Panc1 (cell line): ENCODE measurements at places on chromosomes 16 and 17. TPM values are rescaled to one million over a fixed set of nuclear protein-coding genes. Genes with fewer than 3 reads are reported as not detected.

DNA sequence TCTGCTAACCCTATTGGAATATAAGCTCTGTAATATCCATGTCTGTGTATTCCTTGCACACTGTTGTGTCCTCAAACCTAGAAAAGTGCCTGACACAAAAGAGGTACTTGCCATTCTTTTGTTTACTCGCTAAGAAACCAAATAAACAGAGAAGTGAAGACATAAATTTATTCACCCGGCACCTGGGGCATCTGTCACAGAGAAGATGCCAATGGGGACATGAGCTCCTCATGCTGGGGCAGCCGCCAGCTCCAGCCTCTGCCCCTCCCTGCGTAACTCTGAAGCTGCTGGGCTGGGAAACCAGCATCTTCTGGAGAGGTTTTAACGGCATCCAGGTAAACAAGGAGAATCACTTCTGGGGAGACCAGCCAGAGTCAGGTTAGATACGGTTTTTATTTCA lies 15.1 kb upstream of the CDRT4 start:
- no peaks in the 10 kb centered on the region for H3K27me3 ChIP-seq
- H3K4me1 ChIP-seq: no peaks in the 10 kb centered on the region
- no peak overlapping the region for H3K27ac ChIP-seq
- H3K36me3 ChIP-seq: no peaks in the 10 kb centered on the region
- no peak overlapping the region for H3K4me3 ChIP-seq

GRCh38 chr17:19650826-19651225 lies 2.3 kb downstream of the ALDH3A2 start:
- H3K36me3 ChIP-seq: peaks cover 2% of the 10 kb centered on the region
- peaks cover 29% of the 10 kb centered on the region for H3K4me1 ChIP-seq
- H3K4me3 ChIP-seq: peak overlapping the region; percentile 73
- H3K27ac ChIP-seq: peak overlapping the region; percentile 66; the same call in 1 of the 2 replicates

DNA sequence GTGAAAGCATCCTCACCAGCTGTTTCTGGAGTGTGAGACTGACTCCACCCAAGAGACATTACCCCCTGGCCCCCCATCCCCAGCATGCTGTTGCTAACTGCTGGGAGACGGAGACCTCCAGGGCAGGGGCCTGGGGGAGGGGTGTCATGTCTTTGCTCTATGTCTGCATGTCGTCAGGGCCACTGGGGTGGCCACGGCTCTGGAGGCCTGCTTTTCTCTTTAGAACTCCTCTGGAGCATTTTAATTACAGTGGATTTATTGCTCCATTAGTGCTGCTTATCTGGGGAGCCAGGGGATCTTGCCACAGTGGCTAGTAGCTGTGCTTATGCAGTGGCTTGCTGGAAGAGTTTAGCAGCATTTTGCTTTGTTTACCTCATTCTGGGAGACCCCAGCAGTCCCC lies 32.3 kb downstream of the CLEC16A start:
- no peaks in the 10 kb centered on the region for H3K36me3 ChIP-seq
- DNase-seq: no peak
- no peaks in the 10 kb centered on the region for H3K27me3 ChIP-seq
- H3K4me1 ChIP-seq: no peaks in the 10 kb centered on the region
- no peak overlapping the region for H3K27ac ChIP-seq

DNA sequence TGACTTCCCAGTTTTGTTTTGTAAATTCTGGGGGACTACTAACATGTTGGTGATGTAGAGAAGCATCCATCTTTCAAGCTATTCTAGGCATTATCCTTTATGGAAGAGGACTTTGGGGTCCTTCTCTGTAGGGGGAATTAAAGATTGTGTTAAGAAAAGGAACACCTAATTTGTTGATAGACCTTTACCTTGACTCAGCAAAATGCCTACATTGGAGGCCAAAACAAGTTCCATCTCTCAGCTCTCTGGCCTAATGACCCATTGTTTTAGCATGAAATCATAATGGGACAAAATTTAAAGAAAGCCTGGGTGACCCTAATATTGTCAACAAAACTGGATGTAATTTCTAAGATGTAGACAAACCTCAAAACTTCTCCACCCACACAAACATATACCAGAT lies 465.3 kb upstream of the SOX9 start:
- H3K4me1 ChIP-seq: no peaks in the 10 kb centered on the region
- H3K36me3 ChIP-seq: no peaks in the 10 kb centered on the region
- H3K27ac ChIP-seq: no peak overlapping the region
- H3K27me3 ChIP-seq: no peaks in the 10 kb centered on the region

GRCh38 chr16:68704232-68704867 lies 32.7 kb upstream of the CDH1 start:
- H3K36me3 ChIP-seq: no peaks in the 10 kb centered on the region
- no peak overlapping the region for H3K27ac ChIP-seq
- peak; percentile 58 for DNase-seq
- H3K4me3 ChIP-seq: no peak overlapping the region
- H3K4me1 ChIP-seq: peaks cover 5% of the 10 kb centered on the region

GRCh38 chr16:64990101-64990500 lies 131.8 kb downstream of the CDH11 start:
- H3K4me1 ChIP-seq: no peaks in the 10 kb centered on the region
- no peaks in the 10 kb centered on the region for H3K36me3 ChIP-seq
- DNase-seq: no peak

The STX1B gene
- total RNA-seq: 3.7 TPM

The LYRM1 gene
- 30.7 TPM for total RNA-seq

DNA sequence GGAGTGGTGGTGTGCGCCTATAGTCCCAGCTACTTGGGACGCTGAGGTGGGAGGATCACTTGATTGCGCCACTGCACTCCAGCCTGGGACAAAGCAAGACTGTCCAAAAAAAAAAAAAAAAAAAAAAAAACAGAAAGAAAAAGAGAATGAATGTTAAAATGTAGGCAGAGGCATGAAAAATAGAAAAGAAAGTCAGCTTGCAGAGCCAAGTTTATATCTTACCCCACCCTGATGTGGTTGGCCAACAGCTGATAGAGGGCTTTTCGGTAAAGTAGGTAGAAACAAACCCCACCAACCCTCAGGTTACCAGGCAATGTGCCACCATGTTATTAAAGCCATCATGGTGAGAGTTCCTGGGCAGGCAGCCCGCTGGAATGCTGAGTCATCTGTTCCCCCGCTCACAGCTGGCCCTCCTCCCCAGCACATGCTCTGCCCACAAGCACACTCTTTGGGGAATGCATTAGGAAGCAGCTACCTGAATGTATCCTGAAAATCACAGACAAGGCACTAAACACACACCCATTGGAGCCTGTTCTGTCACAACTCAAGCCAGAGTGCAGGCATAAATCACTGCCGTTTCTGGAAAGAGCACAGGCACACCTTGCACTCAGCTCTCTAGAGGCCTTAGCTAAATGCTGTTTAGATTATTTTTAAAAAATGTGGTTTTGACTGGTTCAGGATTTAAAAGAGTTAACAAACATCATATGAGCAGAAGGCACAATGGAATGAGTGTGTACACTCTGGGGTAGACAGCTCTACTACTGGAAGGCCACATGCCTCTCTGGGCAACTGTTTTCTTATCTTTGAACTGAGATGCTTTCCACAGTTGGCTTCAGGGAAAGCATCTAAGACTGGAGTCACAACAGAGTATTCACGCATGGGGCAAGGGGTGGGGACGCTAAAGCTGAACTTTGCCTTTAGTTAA lies 128.5 kb downstream of the PARN start:
- no peaks in the 10 kb centered on the region for H3K36me3 ChIP-seq
- peaks cover 23% of the 10 kb centered on the region for H3K4me1 ChIP-seq
- peak overlapping the region; percentile 77 for H3K27ac ChIP-seq
- DNase-seq: peak; percentile 41

- no peak overlapping the region for H3K27ac ChIP-seq
- no peaks in the 10 kb centered on the region for H3K4me1 ChIP-seq
- no peaks in the 10 kb centered on the region for H3K27me3 ChIP-seq
- H3K36me3 ChIP-seq: no peaks in the 10 kb centered on the region
- no peak overlapping the region for H3K4me3 ChIP-seq
- no peak for DNase-seq
Measured at GRCh38 chr16:8712589-8713361, 38.4 kb downstream of the ABAT start.

DNA sequence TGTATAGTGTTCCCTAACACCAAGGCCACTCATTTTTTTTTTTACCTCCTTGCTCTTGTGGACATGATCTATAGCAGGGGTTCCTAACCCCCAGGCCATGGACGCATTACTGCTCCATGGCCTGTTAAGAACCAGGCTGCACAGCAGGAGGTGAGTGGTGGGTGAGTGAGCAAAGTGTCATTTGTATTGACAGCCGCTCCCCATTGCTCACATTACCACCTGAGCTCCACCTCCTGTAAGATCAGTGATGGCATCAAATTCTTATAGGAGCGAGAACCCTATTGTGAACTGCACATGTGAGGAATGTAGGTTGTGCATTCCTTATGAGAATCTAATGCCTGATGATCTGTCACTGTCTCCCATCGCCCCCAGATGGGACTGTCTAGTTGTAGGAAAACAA lies 342.0 kb downstream of the SOX9 start:
- H3K27me3 ChIP-seq: no peaks in the 10 kb centered on the region
- H3K27ac ChIP-seq: peak overlapping the region; percentile 98
- H3K36me3 ChIP-seq: no peaks in the 10 kb centered on the region
- H3K4me1 ChIP-seq: peaks cover 97% of the 10 kb centered on the region
- no peak overlapping the region for H3K4me3 ChIP-seq

- no peaks in the 10 kb centered on the region; the same call in 1 of the 2 replicates for H3K36me3 ChIP-seq
- no peak overlapping the region for H3K27ac ChIP-seq
- no peaks in the 10 kb centered on the region for H3K27me3 ChIP-seq
- H3K4me3 ChIP-seq: no peak overlapping the region
Measured at GRCh38 chr16:10465821-10466220, 80.0 kb downstream of the ATF7IP2 start.

DNA sequence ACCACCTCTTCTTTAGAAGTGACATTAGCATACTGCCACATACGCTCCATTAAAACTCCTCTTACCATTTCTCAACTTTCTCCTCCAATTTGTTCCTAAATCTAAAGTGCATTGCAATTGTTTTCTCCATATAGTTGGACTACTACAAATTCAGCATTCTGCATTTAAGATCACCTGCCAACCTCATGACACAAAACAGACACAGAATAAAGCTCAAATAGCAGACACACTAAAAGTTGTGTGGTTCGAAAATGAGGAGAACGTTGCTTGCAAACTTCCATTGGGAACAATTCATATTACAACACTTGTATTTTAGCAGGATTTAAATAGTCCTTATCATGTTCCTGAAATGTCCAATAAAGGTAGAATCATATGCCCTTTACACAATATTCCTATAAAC lies 14.5 kb downstream of the ARHGAP17 start:
- no peak overlapping the region for H3K4me3 ChIP-seq
- no peaks in the 10 kb centered on the region for H3K36me3 ChIP-seq
- peaks cover 62% of the 10 kb centered on the region for H3K4me1 ChIP-seq
- no peaks in the 10 kb centered on the region for H3K27me3 ChIP-seq
- DNase-seq: no peak
- H3K27ac ChIP-seq: peak overlapping the region; percentile 68

DNA sequence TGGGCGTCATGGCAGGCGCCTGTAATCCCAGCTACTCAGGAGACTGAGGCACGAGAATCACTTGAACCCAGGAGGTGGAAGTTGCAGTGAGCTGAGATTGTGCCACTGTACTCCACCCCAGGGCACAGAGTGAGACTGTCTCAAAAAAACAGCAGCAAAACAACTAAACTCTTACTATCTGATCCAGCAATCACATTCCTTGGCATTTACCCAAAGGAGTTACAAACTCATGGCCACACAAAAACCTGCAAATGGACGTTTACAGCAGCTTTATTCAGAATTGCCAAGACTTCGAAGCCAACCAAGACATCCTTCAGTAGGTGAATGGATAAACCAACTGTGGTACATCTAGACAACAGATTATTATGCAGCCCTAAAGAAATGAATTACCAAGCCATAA lies 4.0 kb downstream of the SIAH1 start:
- H3K27ac ChIP-seq: no peak overlapping the region
- H3K27me3 ChIP-seq: no peaks in the 10 kb centered on the region
- H3K4me3 ChIP-seq: no peak overlapping the region
- peaks cover 14% of the 10 kb centered on the region for H3K4me1 ChIP-seq
- no peak for DNase-seq

The GUCY2D gene
- not detected for total RNA-seq

GRCh38 chr17:67546578-67547527 lies 169.8 kb downstream of the PITPNC1 start:
- H3K4me1 ChIP-seq: no peaks in the 10 kb centered on the region
- no peaks in the 10 kb centered on the region for H3K36me3 ChIP-seq
- no peaks in the 10 kb centered on the region for H3K27me3 ChIP-seq
- H3K27ac ChIP-seq: no peak overlapping the region

- H3K27ac ChIP-seq: no peak overlapping the region
- no peaks in the 10 kb centered on the region for H3K27me3 ChIP-seq
- no peak for DNase-seq
- no peaks in the 10 kb centered on the region; the same call in 1 of the 2 replicates for H3K36me3 ChIP-seq
- no peak overlapping the region for H3K4me3 ChIP-seq
Measured at GRCh38 chr16:67675999-67676398, 9.4 kb downstream of the C16orf86 start.

GRCh38 chr17:44568945-44569858 lies 11.9 kb downstream of the FZD2 start:
- H3K27me3 ChIP-seq: no peaks in the 10 kb centered on the region
- DNase-seq: no peak
- H3K4me3 ChIP-seq: peak overlapping the region; percentile 56
- H3K36me3 ChIP-seq: no peaks in the 10 kb centered on the region
- H3K4me1 ChIP-seq: peaks cover 5% of the 10 kb centered on the region

The EMP2 gene
- 13.8 TPM for total RNA-seq

DNA sequence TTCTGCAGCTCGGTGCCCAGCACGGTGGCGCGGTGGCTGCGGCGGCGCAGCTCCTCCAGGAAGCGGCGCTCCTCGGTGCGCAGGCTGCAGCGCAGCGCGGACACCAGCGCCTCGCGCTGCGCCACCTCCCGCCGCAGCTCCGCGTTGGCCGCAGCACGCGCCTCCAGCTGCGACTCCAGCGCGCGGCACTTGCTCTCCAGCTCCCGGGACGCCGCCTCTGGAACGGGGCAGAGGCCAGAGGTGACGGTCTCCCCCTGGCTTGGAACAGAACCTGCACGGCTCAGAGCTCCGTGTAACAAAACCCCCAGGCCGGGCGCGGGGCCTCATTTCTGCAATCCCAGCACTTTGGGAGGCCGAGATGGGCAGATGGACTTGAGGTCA lies 13.2 kb upstream of the CLUH start:
- H3K4me3 ChIP-seq: no peak overlapping the region
- H3K27ac ChIP-seq: no peak overlapping the region
- no peaks in the 10 kb centered on the region for H3K4me1 ChIP-seq
- no peaks in the 10 kb centered on the region for H3K36me3 ChIP-seq

GRCh38 chr16:61564716-61565115 lies 471.5 kb downstream of the CDH8 start:
- no peak overlapping the region for H3K27ac ChIP-seq
- no peak overlapping the region for H3K4me3 ChIP-seq
- H3K36me3 ChIP-seq: no peaks in the 10 kb centered on the region
- H3K27me3 ChIP-seq: no peaks in the 10 kb centered on the region
- DNase-seq: no peak
- no peaks in the 10 kb centered on the region for H3K4me1 ChIP-seq

GRCh38 chr16:25031132-25031440 lies 15.9 kb upstream of the ARHGAP17 start:
- H3K4me3 ChIP-seq: peak overlapping the region; percentile 78
- peak overlapping the region; percentile 73 for H3K27ac ChIP-seq
- H3K4me1 ChIP-seq: peaks cover 26% of the 10 kb centered on the region
- no peaks in the 10 kb centered on the region for H3K36me3 ChIP-seq
- no peak for DNase-seq

GRCh38 chr16:35391328-35391727 lies 1931.9 kb downstream of the TP53TG3F start:
- H3K4me1 ChIP-seq: no peaks in the 10 kb centered on the region
- DNase-seq: peak; percentile 36
- H3K27me3 ChIP-seq: no peaks in the 10 kb centered on the region
- H3K4me3 ChIP-seq: no peak overlapping the region
- no peaks in the 10 kb centered on the region for H3K36me3 ChIP-seq
- H3K27ac ChIP-seq: no peak overlapping the region

- peak overlapping the region; percentile 41 for H3K4me3 ChIP-seq
- no peaks in the 10 kb centered on the region for H3K36me3 ChIP-seq
- peak overlapping the region; percentile 92 for H3K27ac ChIP-seq
- DNase-seq: peak; percentile 64
Measured at GRCh38 chr17:41666708-41667279, 21.9 kb upstream of the EIF1 start.

The CHD9 gene
- total RNA-seq: 25.4 TPM

The HBA1 gene
- total RNA-seq: 4.4 TPM
